ENCODE measurements at places on chromosomes 3 and 15. TPM values are rescaled to one million over a fixed set of nuclear protein-coding genes. Genes with fewer than 3 reads are reported as not detected.

GRCh38 chr3:179768080-179768479, 115.2 kb downstream of the USP13 start:
- no peak for DNase-seq

DNA sequence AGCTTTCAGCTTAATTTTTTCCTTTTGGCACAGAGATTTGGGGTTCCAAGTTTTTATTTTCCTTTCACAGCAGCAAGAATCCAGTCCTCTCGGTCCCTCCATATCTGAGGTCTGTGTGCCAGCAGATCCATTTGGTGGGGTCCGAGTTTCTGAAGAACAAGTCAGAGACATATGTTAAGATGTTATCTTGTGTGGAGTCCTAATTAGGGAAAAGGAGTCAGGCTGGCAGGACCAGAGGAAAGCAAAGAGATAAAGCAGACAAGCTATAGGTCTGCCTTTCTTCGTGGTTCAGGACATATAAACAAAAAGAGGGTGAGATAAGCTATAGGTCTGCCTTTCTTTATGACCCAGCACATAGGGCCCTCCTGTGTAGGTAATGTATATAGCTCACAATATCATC, 54.9 kb downstream of the TMED3 start:
- DNase-seq: no peak

DNA sequence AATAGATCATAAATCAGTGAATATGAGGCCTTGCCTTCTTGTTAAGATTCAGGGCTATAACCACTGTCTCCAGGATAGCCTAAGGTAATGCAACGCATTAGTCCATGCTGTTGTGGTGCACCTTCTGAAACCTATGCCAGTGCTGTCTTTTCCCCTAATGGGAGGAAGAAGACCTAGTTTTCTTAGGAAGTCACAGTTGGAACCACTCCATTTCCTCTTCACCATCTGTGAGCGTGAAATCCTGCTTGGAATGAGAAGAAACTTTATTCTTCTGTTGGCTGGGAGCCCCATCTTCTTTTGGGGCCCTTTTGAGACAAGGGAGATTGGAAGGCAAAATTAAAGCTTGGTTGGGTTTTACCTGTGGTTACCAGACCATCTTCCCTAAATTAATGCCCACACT, 25.9 kb upstream of the SLC7A14 start:
- DNase-seq: no peak

DNA sequence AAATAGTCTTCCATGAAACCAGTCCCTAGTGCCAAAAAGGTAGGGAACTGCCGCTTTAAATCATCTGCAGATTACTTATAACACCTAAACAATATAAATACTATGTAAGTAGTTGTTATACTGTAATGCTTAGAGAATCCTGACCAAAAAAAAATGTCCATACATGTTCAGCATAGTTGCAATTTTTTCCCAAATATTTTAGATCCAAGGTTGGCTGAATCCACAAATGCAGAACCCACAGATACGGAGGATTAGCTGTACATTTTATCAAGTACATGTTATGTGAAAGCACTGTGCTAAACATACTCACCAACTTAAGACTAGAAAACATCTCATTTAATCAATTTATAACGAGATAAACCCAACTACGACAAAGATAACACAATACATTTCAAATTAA, 9.3 kb downstream of the MSL2 start:
- DNase-seq: no peak

GRCh38 chr3:129121016-129121791, 400 bp downstream of the RAB43 start:
- no peak for DNase-seq

DNA sequence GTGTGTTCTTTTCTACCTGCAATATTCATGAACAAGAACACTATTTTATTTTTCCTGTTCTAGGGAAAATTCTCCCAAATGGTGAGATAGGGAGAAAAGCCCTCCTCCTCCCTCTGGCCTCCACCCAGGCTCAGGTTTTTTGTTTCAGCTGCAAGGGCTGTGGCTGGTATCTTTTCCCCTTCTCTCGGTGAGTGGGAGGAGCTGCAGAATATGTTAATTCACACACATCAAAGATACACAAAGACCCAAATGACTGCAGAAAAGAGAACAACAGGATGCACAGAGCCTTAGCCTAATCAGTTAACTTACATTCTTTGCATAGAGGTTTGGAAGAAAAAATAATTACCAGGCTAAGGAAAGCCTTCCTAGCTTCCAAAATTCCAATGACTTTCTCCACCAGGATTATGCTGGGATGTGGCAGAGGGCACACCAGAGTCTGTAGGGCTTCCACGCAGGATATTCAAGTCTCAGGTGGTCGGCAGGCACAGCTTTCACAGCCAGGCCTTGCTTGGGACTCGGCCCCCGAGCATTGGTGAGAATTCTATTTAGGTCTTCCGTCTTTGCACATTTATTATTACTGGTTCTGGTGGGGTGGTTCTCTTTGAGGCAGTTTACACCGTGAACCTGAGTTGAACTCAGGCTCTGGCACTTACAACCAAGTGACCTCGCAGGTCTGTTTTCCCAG, 64.9 kb downstream of the ABHD5 start:
- no peak for DNase-seq

DNA sequence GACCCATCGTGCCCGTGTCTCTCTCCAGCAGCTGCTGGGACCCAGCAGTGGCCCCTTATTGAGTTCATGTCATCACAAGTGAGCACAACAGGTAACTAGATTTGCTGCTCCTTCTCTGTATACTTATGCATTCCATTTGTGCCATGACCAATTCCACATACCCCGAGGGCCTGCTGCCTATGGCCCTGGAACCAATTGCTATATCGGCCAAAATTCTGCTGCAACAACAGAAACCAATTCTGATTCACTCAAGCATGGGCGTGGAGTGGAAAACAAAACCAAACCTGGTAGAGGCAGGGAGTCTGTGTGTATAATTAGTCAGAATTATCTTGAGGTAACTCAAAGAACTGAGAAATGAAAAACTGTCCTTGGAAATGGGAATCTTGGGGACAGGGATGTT, 516.6 kb downstream of the EPHB1 start:
- DNase-seq: no peak

DNA sequence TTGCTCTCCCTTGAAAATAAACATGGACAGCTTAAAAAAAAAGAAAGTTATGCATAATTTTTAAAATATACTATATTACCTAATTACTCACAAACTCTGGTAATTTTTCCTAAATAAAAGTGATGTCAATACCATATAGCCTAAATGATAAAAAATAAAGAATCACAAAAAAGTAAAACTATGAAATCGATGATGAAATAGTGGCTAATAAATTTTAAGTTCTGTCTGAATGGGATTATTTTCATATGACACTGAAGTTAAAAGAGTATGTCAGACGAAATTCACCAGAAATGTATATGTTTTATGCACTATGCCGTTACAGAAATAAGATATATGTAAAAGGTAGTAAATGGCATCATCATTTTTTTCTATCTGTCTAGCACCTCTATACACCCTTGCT, 51.4 kb downstream of the FSIP1 start:
- no peak for DNase-seq

DNA sequence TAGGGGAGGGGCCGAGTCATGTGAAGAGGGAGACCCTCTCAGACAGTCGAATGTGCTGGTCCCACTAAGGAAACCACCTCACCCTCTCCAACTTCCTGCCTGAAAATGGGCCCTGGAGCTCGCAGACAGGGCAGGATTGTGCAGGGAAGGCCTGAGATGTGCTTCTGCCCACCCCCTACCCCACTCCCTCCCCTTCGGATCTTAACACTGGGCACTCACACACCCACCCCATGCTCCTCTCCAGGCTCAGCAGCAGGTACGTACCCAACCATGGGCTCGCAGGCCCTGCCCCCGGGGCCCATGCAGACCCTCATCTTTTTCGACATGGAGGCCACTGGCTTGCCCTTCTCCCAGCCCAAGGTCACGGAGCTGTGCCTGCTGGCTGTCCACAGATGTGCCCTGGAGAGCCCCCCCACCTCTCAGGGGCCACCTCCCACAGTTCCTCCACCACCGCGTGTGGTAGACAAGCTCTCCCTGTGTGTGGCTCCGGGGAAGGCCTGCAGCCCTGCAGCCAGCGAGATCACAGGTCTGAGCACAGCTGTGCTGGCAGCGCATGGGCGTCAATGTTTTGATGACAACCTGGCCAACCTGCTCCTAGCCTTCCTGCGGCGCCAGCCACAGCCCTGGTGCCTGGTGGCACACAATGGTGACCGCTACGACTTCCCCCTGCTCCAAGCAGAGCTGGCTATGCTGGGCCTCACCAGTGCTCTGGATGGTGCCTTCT, 20.0 kb downstream of the ATRIP start:
- DNase-seq: no peak

DNA sequence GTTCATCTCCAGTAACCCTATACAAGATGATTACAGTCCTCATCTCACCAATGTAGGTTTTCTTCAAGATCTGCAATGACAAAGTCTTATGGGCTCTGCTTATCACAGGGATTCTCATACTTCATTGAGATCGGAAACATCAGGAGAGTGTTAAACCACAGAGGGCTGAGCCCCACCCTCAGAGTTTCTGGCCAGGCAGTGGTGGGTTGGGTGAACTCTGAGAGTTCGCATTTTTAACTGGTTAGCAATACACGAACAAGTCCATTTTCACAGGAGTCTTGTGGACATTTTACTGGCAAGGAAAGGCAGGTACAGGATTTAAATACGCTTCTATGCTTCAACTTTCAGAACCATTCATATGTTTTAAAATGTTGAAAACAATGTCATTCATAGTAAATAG, 366.7 kb upstream of the ROBO2 start:
- DNase-seq: no peak

DNA sequence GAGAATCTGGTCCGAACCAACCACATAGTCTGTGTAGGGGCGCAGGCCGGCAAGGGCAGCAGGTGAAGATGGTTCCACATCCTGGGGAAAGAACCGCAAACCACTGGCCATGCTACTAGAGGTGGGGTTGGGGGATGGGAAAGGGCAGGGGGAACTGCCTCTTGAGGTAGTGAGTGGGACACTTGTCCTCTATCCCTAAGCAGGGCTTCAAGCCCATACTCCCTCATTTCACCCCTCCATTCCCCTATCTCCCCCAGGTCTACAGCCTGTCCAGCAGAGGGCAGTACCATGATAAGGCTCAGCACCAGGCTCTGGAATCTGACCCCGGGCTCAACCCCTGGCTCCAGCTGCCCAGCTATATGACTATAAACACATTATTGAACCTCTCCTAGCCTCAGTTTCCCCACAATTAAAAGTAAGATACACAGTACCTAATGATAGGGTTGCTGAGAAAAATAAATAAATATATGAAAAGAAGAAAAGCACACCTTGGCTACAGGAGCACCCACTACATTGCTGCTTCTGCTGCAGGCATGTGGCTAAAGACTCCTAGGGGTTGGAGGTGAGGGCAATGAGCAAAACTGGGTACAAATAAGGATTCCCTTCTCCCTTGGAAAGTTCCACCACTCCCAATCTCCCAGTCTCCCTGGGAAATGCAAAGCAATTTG, 6.3 kb downstream of the GORASP1 start:
- DNase-seq: no peak

GRCh38 chr3:46483825-46484224, 14.0 kb upstream of the RTP3 start:
- no peak for DNase-seq

- DNase-seq: no peak
These were observed 36.4 kb downstream of the MECOM start for GRCh38 chr3:169627073-169627472.

GRCh38 chr15:83842281-83842680, 188.4 kb downstream of the ADAMTSL3 start:
- DNase-seq: no peak

DNA sequence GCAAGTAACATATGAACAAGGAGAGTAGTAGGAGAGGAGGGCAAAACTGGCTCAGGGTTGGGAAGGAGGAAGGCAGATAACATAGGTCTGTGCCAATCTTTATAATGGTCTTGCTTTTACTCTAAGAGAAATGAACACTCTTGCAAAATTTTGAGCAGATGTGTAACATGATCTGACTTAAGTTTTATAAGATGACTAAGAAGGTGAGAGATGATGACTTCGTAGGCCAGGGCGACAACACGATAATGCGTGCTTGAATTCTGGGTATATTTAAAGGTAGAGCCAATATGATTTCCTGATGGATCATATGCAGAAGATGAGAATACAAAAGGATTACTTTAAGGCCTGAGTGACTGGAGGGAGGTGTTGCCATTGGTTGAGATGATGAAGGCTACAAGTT, 265.4 kb upstream of the KCNMB2 start:
- no peak for DNase-seq

DNA sequence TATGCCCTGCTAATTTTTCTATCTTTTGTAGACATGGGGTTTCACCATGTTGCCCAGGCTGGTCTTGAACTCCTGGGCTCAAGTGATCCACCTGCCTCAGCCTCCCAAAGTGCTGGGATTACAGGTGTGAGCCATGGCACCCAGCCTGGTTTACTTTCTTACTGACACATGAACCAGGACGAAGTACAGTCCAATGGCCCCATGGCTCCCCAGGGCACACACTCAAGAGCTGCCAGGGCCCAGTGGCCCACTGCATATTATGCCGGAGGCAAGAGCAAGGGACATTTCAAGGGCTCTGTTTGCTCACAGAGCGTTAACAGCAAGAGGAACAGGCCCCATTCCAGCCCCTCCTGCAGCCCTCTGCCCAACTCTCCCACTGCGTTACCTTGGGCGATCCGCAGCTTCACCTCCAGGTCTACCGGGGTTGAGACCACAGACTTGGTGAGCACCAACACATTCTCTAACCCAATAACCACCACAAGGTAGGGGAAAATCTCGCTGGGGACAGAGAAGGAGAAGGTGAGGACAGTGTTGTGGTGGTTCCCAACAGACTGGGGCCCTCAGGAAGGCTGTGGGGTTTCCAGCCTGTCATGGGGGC, 42.8 kb downstream of the PTPN23 start:
- DNase-seq: no peak

- no peak for DNase-seq
These were observed 5.5 kb downstream of the SFMBT1 start for GRCh38 chr3:53040351-53040820.

DNA sequence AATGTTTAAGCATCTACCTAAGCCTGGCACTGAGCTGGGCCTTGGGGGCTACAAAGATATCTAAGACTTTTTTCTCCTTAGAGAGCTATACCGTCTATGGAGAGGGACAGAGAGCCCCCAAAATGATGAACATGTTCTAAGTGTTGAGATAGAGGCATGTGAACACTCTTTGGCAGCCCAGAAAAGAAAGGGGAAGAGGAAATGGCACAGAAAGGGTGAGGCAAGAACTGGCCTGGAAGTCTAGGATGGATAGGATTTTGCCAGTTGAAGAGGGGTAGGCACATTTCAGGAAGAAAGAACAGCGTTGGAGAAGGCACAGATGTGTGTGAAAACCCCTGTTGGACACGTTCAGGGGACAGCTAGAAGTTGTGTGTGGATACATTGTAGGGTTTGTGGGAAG, 276.2 kb upstream of the LRRFIP2 start:
- DNase-seq: no peak

GRCh38 chr3:194489736-194490612, 3.2 kb upstream of the ATP13A3 start:
- DNase-seq: no peak

Gene KLF15
- 2.3 TPM for total RNA-seq

Gene SNUPN
- 25.3 TPM for total RNA-seq

Gene GHSR
- total RNA-seq: not detected

Gene RETNLB
- not detected for total RNA-seq

Gene OXTR
- 0.28 TPM for total RNA-seq

Gene GOLGA8G
- total RNA-seq: not detected

Gene SKOR1
- total RNA-seq: 0.07 TPM
